ENCODE measurements at places on chromosomes 6 and 20. TPM values are rescaled to one million over a fixed set of nuclear protein-coding genes. Genes with fewer than 3 reads are reported as not detected.

Gene RBPJL
- polyA plus RNA-seq, result 0.26 TPM

DNA sequence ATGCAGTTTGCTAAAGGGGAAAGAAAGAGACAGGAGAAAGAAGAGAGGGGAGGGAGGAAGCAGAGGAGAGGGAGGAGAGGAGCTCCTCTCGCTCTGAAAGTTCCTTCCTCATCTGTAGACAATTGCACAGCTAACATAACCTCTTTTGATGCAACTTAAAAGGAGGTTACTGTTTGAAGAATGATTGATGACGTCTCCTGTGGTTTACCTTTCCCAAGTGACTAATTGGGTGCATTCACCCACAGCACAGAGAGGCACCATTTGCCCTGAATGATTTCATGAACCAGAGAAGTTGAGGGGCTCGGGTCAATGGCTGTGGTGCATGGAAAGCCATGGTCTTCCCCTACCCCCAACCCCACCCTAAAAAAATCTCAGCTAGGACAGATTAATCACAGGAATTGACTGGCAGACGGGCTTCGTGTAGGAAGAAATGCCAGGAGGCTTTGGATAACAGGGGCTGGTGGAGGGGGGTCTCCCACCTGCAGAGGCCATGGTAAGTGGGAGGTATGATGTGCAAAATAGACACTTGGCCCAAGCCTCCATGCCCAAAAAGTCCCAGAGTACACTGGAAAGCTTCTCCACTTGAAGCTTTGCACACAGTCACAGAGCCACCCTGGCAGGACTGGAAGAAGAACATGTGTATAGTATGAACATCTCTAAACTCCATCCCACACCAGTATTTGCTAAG, 213.7 kb downstream of the ANKRD60 start:
- DNase-seq, result no peak
- H3K27ac ChIP-seq, result no peak overlapping the region
- H3K4me3 ChIP-seq, result no peak overlapping the region

DNA sequence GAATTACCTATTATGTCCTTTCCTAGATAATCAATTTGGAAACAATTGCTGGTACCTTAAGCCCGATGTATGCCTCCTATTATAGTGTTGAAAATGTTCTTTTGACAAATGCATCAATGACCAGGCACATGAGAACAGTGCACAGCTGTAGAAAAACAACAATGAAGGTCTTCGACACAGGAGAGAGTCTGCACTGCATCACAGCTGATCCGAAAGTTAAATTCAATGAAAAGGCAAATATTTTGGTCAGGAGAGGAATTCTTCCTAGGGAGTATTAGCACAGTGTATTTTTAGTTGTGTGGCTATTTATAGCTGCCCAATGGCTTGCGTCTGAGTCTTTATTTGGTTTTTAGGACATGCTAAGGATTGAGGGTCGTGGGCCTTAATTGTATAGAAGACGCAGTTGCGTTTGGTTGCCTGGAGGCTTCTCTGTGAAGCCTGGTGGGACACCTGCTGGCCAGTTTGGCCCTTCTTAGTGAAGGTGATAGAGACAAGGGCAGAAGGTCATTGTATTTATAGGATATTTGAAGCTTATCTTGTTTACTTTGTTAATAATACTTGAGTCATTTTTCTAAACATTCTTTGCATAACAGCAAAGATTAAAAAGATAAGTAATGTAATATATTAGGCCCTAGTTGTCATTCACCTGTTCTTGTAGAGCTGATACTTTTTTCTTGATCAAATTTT, 72.3 kb downstream of the CDYL start:
- H3K36me3 ChIP-seq, result no peaks in the 10 kb centered on the region
- DNase-seq, result no peak
- H3K27me3 ChIP-seq, result no peaks in the 10 kb centered on the region
- no peak overlapping the region for H3K4me3 ChIP-seq
- no peaks in the 10 kb centered on the region for H3K4me1 ChIP-seq
- no peak overlapping the region for H3K27ac ChIP-seq

DNA sequence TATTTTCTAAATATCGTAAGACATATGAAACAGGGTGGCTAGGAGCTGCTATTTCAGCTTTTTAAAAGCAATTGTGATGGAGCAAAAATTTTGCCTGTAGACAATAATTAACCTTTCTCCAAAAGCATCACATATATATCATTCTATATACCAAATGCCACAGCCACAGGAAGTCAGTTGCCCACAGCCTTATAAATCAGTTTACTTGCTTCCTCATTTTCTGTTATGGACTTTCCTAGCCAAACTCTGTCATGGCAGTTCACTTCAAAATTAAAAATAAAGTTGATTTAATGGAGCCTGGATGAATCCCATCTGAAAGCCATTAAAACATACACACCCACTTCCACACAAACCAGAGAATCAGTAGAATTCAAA, 93.4 kb upstream of the NHSL1 start:
- H3K27ac ChIP-seq, result no peak overlapping the region
- no peaks in the 10 kb centered on the region for H3K27me3 ChIP-seq
- no peaks in the 10 kb centered on the region for H3K36me3 ChIP-seq
- no peak for DNase-seq

Data from testis (tissue), 5 donors.